ENCODE measurements at places on chromosomes 16 and 17.

DNA sequence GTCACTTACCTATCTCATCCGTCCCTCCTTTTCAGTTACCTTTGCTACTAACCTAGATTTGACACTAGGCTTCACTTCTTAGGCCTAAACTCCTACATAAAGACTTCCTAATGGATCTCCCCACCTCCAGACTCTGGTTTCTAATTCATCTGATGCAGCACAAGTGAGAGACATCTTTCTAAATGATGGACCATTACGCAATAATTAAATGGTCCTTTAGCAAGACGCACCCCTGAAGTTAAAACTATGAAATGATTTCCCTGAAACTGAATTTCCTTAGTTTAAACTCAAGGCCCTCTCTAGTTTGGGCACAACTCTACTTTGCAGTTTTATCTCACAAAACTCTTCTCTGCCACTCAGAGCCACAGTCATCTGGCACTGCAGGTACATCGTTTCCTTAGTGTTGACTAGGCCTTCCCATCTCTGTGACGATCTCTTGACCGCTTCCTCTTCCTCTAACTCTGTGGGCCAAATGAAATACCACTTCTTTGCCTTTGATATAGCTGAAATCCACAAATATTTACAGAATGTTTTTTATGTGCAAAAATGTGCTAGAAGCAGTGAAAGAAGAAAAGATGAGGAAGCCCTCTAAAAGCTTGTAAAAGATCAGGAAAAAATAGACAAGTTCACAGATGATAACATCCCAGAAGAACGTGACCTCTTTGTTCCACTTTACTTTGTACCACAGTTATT is 3.3 kb downstream of the SYNRG start:
- peak overlapping the region; percentile 28 for H3K27ac ChIP-seq
- H3K27me3 ChIP-seq, result no peaks in the 10 kb centered on the region
- H3K4me3 ChIP-seq, result no peak overlapping the region
- H3K36me3 ChIP-seq, result peaks cover 6% of the 10 kb centered on the region
- H3K4me1 ChIP-seq, result peaks cover 21% of the 10 kb centered on the region
- peak; percentile 27 for DNase-seq

- no peak for DNase-seq
- no peaks in the 10 kb centered on the region for H3K27me3 ChIP-seq
- no peaks in the 10 kb centered on the region for H3K4me1 ChIP-seq
- H3K36me3 ChIP-seq, result no peaks in the 10 kb centered on the region
- H3K4me3 ChIP-seq, result no peak overlapping the region
- no peak overlapping the region for H3K27ac ChIP-seq
Observed at GRCh38 chr17:56047331-56047730, 105.9 kb upstream of the ANKFN1 start.

DNA sequence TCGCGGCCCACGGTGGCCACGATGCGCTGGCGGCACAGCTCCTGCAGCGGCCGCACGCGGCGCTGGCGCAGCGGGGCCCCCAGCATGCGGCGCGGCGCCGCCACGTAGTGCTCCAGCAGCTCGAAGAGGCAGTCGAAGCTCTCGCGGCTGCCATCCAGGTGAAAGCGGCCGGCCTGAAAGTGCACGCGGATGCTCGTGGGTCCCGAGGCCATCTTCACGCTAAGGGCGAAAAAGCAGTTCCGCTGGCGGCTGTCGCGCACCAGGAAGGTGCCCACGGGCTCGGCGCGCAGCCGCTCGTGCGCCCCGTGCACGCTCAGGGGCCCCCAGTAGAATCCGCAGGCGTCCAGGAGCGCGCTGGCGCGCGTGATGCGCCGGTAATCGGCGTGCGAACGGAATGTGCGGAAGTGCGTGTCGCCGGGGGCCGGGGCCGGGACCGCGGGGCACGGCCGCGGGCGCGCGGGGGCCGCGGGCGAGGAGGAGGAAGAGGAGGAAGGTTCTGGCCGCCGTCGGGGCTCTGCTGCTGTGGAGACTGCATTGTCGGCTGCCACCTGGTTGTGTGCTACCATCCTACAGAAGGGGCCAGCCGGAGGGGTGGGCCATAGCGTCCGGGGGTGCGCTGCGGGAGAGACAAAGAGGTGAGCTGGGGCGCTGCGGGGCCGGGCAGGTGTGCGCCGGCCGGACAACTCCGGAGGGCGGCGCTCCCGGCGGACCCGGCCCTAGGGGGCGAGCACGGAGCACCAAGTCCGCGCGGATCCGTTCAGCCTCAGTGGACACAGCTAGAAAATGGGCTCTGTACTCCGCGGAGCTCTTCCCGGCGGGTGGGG is 879 bp downstream of the SOCS1 start:
- H3K4me3 ChIP-seq, result peak overlapping the region; percentile 92
- H3K36me3 ChIP-seq, result no peaks in the 10 kb centered on the region
- no peaks in the 10 kb centered on the region for H3K27me3 ChIP-seq
- peak overlapping the region; percentile 17 for H3K27ac ChIP-seq

DNA sequence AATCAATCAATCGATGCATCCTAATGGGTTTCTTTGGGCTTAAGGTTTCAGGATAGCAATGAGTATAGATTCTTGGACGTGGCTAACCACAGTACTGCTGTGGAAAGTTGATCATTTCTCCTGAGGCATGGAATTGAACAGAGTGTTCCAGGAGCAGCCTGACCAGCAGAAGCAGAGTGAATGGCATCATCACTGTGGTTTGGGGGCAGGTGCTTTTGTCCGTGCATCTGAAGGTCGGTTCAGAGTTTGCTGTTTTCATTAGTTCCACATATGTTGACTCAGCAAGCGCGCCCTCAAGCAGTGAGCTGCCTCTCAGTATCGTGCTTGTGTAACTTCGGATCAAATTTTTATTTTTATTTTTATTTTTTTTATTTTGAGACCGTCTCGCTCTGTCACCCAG is 24.9 kb downstream of the KIAA0513 start:
- no peaks in the 10 kb centered on the region for H3K27me3 ChIP-seq
- H3K4me1 ChIP-seq, result peaks cover 31% of the 10 kb centered on the region
- no peak overlapping the region for H3K27ac ChIP-seq
- peaks cover under 1% of the 10 kb centered on the region for H3K36me3 ChIP-seq
- no peak for DNase-seq

DNA sequence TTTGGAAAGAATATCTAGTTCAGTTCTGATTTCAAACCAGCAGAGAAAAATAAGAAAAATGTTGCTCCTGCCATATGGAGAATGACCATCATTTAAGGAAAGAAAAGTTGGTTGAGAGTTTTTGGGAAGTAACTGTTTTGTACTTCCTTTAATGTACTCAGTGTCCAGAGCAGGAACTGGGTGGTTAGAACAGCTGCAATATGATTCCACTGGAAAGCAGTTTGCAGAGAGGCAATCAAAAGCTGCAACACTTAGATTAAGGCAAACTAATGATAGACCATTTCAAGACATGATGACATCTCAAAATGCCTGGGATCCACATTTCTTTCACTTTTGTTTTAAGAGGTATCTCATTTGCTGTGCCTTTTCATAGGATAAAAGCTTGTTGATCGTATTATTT is 313.3 kb upstream of the HSBP1 start:
- no peaks in the 10 kb centered on the region for H3K4me1 ChIP-seq
- H3K36me3 ChIP-seq, result no peaks in the 10 kb centered on the region
- DNase-seq, result no peak
- no peak overlapping the region for H3K4me3 ChIP-seq

DNA sequence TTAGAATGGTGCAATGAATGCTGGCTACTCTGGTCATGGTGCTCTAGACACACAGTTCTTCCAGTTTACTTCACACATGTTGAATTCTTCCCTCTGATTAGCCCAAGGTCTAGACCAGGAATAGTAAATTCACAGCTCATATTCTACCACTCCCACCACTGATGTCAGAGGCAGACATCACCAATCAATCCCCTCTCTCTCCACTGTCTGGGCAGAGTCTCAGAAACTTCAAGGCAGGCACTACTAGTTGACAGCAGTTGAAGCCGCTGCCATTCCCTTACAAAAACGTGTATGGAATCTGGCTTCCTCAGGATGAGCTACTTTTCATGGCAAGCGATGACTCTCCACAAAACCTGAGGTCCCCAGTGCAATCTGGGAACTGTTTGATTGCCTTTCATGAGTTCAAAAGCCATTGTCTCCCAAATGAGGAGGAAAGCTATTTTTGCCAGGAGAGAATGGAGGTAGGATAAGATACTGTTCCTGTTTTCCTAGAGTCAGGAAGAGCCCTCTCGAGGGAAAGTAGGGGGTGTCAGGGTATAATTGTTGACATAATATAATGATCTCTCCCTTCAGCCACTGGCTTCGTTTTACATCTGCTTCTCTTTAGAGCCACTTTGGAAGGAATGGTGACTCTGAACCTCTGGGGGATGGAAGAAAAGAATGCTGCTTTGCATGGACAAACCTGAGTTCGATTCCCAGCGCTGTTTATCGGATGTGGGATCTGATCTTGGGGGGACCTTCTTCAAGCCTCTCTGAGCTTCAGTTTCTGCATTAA is 90.0 kb downstream of the FOXL1 start:
- H3K4me3 ChIP-seq, result no peak overlapping the region
- no peak for DNase-seq
- H3K27ac ChIP-seq, result no peak overlapping the region
- H3K27me3 ChIP-seq, result no peaks in the 10 kb centered on the region
- no peaks in the 10 kb centered on the region for H3K36me3 ChIP-seq

DNA sequence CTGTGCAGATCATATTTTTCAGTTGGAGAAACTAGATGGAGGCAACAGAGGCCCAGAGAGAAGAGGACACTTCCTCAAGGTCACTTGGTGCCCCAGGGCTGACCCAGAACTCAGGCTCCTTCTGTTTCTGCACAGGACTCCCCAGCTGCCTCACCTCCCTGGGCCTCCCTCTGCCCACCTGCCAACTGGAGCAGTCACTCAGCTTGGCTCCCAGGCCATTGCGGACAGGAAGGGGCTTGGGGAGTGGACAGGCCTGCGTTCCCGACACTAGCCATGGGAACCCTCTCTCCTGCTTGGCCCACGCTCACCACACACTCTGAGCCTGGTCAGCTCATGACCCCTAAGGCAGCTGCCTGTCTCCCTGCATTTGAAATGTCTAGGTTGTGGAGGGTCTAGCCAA is 78.1 kb upstream of the BRD7 start:
- peaks cover 4% of the 10 kb centered on the region for H3K27me3 ChIP-seq
- H3K36me3 ChIP-seq, result no peaks in the 10 kb centered on the region
- no peaks in the 10 kb centered on the region for H3K4me1 ChIP-seq
- H3K4me3 ChIP-seq, result no peak overlapping the region
- no peak overlapping the region for H3K27ac ChIP-seq

- no peaks in the 10 kb centered on the region for H3K4me1 ChIP-seq
- no peak overlapping the region for H3K4me3 ChIP-seq
- H3K27ac ChIP-seq, result no peak overlapping the region
- no peaks in the 10 kb centered on the region for H3K27me3 ChIP-seq
- H3K36me3 ChIP-seq, result no peaks in the 10 kb centered on the region
- no peak for DNase-seq
Observed at GRCh38 chr16:76756951-76757350, 434.0 kb upstream of the MON1B start.

- no peak overlapping the region for H3K4me3 ChIP-seq
- H3K27me3 ChIP-seq, result no peaks in the 10 kb centered on the region
- no peak overlapping the region for H3K27ac ChIP-seq
- no peaks in the 10 kb centered on the region for H3K36me3 ChIP-seq
Observed at GRCh38 chr17:20315821-20316220, 151.5 kb downstream of the LGALS9B start.

DNA sequence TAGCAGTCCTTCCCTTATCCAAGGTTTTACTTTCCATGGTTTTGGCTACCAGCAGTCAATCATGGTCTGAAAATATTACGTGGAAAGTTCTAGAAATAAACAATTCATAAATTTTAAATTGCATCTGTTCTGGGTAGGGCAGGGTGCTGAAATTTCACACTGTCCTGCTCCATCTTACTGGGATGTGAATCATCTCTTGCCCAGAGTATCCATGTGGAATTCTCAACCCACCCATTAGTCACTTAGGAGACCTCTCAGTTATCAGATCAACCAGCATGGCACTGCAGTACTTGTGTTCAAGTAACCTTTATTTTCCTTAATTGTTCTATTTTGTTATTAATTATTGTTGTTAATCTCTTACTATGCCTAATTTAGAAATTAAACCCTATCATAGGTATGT is 202.8 kb upstream of the CPHXL start:
- no peaks in the 10 kb centered on the region for H3K4me1 ChIP-seq
- H3K27ac ChIP-seq, result no peak overlapping the region
- no peaks in the 10 kb centered on the region for H3K36me3 ChIP-seq
- no peak overlapping the region for H3K4me3 ChIP-seq

GRCh38 chr16:69314534-69314933 is 3.4 kb downstream of the VPS4A start:
- peaks cover 55% of the 10 kb centered on the region for H3K36me3 ChIP-seq
- no peak for DNase-seq
- H3K4me3 ChIP-seq, result no peak overlapping the region
- peaks cover 6% of the 10 kb centered on the region for H3K4me1 ChIP-seq
- no peak overlapping the region for H3K27ac ChIP-seq
- no peaks in the 10 kb centered on the region for H3K27me3 ChIP-seq

DNA sequence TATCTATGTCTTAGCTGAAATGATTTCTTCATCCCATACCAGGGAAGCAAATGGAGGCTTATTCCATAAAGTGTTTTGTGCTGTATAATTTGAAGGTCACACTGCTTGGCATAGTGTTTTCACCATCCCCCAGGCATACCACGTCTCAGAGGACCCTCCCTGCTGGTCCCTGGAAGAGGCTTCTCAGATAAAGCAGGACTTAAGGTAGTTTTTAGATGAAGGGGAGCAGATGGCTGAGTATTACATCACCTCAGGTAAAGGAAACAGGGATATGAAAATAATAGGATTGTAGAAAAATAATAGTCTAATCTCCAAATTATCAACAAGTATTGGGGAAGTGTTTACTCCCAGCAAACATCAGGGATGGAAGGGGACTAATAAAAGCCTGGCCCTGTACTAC is 7.3 kb upstream of the SMG1 start:
- H3K36me3 ChIP-seq, result no peaks in the 10 kb centered on the region
- H3K4me1 ChIP-seq, result peaks cover 16% of the 10 kb centered on the region
- H3K27ac ChIP-seq, result no peak overlapping the region
- H3K4me3 ChIP-seq, result no peak overlapping the region

DNA sequence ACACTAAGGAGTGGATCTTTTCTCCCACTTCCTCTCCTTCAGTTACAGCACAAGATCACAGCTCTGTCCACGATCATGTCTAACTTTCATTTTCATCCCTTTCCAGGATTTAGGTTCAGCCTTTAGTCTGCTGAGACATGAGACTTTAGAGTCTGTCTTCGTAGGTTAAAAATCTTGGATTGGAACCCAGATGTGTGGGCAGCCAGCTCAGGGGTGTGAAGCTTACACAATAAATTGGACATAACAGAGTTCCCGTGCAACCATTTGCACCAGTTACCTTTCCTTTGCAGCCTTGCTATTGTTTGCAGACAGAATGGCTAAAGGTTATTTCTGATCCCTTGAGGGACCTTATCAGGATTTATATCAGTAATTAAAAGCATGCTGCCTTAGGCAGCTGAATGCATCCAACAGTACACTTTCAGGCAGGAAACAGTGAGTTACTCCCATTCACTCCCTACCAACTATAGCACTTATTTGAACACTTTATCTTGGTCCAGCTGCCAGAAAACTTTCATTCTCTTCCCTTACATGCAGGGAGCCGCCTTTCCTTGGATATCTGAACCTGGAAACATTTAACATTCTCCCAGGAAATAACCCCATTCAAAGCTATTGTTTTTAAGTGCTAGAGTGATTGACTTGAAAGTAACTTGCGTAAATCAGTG is 87.3 kb downstream of the TMEM100 start:
- no peaks in the 10 kb centered on the region for H3K27me3 ChIP-seq
- peaks cover 7% of the 10 kb centered on the region for H3K4me1 ChIP-seq
- peak; percentile 41 for DNase-seq
- no peaks in the 10 kb centered on the region for H3K36me3 ChIP-seq
